ENCODE measurements at places on chromosomes 7 and 10. TPM values are rescaled to one million over a fixed set of nuclear protein-coding genes. Genes with fewer than 3 reads are reported as not detected.

CYP26A1 gene
- 4.3 TPM for total RNA-seq

NPY4R2 gene
- total RNA-seq, result 2.1 TPM

CYP2C18 gene
- total RNA-seq, result 0.69 TPM

EPHA1 gene
- 1.3 TPM for total RNA-seq

LYZL2 gene
- not detected for total RNA-seq

SLC16A9 gene
- total RNA-seq, result 95.7 TPM

BLOC1S2 gene
- 65.7 TPM for total RNA-seq

HMX3 gene
- not detected for total RNA-seq

LRRC18 gene
- total RNA-seq, result not detected

BUD23 gene
- total RNA-seq, result 87.3 TPM

CCDC136 gene
- total RNA-seq, result 21.6 TPM

SPDYE2B gene
- total RNA-seq, result 3.2 TPM

IDI2 gene
- not detected for total RNA-seq

KBTBD2 gene
- total RNA-seq, result 23.7 TPM

NKX2-3 gene
- not detected for total RNA-seq

MRLN gene
- total RNA-seq, result 1.5 TPM

CREB5 gene
- total RNA-seq, result 49.2 TPM

PHYHIPL gene
- not detected for total RNA-seq

KCND2 gene
- total RNA-seq, result 10.4 TPM

VSTM4 gene
- total RNA-seq, result 2.7 TPM

HTR7 gene
- 0.44 TPM for total RNA-seq

TAS2R3 gene
- 2.6 TPM for total RNA-seq

UNCX gene
- total RNA-seq, result not detected

FAM25A gene
- not detected for total RNA-seq

LIPN gene
- total RNA-seq, result not detected

LEP gene
- total RNA-seq, result under 0.01 TPM

OSBPL3 gene
- total RNA-seq, result 5.5 TPM

IFIT1 gene
- total RNA-seq, result 889 TPM

CYP3A7 gene
- total RNA-seq, result 1.1 TPM

ARID5B gene
- total RNA-seq, result 29.6 TPM

NUB1 gene
- 94.9 TPM for total RNA-seq

ALOX5 gene
- total RNA-seq, result 0.73 TPM

PARD3 gene
- 31.7 TPM for total RNA-seq

OPN4 gene
- total RNA-seq, result 0.20 TPM

TSPAN13 gene
- 80.8 TPM for total RNA-seq

WNT8B gene
- not detected for total RNA-seq

ARPC1A gene
- 140 TPM for total RNA-seq

SLC26A3 gene
- total RNA-seq, result 0.10 TPM

PLEKHS1 gene
- total RNA-seq, result 0.47 TPM

SUV39H2 gene
- 24.4 TPM for total RNA-seq

NACAD gene
- 13.5 TPM for total RNA-seq

DPYSL4 gene
- 78.5 TPM for total RNA-seq

HKDC1 gene
- 0.32 TPM for total RNA-seq

SNX13 gene
- 19.7 TPM for total RNA-seq

KCNH2 gene
- total RNA-seq, result 12.7 TPM

NPC1L1 gene
- 0.15 TPM for total RNA-seq

TEX36 gene
- not detected for total RNA-seq

BAIAP2L1 gene
- 0.81 TPM for total RNA-seq

USP6NL gene
- total RNA-seq, result 22.9 TPM

EIF4EBP2 gene
- total RNA-seq, result 80.5 TPM

SLC26A5 gene
- not detected for total RNA-seq

GPR15LG gene
- total RNA-seq, result not detected

DEPP1 gene
- 1.2 TPM for total RNA-seq

SLC26A4 gene
- 0.31 TPM for total RNA-seq

FGFR2 gene
- 71.3 TPM for total RNA-seq
